Effector CD4-positive, alpha-beta T cell (primary cell): ENCODE measurements at places on chromosomes 5 and 9.

DNA sequence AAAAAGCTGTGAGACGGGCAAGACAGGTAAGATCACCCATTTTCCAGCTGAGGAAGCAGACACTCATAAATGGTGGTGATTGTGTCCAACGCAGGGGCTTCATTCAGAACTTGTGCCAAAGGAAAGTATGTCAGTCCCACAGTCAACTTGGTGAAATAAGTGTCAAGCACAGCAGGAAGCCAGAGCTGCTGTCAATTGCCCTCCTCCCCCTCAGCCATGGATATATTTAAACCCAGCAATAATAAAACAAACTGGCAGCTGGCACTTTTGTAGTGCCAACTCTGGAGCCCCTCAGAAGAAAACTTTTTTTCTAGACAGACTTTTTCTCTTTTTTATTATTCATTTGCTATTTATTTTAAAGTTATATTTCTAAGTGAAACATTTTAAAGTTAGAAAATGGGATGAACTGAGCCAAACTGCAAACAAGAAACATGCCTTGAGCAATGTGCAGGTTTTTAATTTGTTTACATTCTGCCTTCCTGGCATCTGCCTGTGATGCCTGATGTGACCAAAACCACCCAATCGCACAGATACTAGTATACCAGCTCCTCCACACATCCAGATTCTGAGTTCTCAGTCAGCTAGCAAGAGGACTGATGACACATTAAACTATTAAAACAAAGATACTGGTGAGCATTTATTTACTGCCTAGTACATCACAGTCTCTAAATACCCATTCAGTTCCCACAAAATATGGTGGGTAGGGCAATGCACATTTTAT lies 17.0 kb downstream of the DMAC1 start:
- DNase-seq = no peak

DNA sequence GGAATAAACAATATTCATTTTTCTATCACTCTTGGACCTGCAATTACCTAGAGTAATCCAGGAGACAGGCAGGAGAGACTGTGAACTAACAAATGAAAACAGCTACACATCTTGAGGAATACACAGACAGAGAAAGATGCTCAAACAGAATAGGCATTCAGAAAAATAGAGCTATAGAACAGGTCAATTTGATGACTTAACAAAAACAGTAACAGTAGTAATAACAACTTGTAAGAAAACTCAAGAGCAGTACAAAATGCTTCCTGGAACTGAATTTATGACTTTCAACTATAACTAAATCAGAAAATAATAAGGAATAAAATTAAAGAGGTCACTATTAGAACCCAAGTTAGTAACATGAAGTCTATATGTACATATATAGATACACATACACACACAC lies 579.3 kb downstream of the TLR4 start:
- no peak for DNase-seq

DNA sequence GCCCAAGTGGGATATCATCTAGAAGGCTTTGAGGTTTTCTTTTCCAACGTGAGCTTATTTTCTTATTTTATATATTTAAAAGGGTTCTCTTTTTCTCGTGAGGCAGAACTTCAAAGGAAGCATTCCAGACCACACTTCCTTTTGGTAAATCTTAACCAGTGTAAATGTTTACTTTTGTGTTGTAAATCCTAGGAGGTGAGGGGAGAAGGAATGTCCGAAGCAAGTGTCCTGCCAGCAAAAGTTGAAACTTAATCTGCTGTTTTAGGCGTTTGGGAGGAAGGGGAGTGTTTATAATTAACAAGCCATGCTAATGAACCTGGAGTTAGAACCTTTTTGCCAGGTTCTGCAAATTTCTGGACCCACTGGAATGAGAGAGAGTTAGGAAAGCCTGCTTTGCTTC lies 37.9 kb downstream of the WWC1 start:
- DNase-seq = no peak

DNA sequence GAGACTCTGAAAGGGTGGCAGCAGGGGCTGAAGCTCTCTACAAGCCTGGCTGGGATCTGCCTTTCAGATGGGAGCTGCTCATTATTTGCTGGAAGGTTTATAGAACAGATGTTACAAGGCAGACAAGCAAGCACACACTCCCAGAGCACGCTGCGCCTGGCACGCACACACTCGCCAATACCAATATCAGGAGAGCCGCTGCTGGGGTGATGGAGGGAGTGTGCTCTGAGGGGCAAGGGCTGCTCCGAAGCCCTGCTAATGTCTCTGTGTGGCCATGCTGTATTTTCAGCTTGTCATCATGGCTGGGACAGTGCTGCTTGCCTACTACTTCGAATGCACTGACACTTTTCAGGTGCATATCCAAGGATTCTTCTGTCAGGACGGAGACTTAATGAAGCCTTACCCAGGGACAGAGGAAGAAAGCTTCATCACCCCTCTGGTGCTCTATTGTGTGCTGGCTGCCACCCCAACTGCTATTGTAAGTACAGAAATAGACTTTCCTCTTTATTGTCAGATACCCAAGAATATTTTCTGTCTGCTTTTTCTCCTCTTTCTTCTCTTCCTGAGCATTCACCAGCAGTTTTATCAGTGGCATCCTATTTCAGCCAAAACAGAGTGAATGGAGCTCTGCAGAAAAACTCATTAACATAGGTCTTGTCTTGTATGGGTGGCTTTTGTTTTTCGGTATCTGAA lies 115.1 kb downstream of the BAAT start:
- no peak for DNase-seq

DNA sequence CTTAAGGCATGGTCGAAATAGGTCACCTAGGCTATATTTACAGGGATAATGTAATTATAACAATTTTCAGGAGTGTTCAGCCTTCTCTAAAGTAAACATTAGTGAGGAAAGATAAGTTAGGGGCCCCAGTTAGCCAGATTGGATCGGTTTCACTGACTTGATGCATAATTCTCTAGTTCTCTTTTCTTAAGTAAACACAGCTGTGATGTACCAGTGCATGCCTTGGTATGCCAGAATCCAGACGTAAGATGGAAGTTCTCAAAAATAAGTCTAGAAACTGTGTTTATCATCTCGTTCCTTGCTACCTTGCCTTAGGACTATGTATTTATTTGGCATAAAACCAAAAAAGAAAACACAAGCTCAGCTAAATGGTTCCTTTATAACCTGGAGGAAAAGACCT lies 442.2 kb upstream of the CLINT1 start:
- DNase-seq = no peak
